GM23338 (cell line): ENCODE measurements at places on chromosomes 12 and 14.

DNA sequence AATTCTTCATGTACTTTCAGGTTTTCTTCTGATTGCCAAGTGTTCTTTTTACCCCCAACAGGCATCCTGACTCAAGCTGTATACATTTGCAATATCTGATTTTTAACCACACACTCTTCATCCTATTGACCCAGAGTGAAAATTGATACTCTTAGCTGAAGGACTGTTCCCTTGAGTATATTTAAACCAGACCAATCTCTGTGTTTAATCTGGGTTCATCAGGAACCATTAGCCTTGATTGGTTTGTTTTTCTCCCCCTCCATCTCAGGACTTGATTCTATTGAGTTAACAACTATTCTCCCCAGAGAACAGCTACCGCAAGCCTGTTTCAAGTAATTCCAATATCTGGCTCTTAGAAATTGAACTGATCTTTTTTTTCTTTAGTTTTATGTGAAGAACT lies 222.3 kb upstream of the NOVA1 start:
- DNase-seq: no peak

GRCh38 chr12:67489007-67489406 lies 159.5 kb upstream of the DYRK2 start:
- no peak for DNase-seq

GRCh38 chr12:109923038-109923437 lies 23.0 kb downstream of the TCHP start:
- DNase-seq: no peak

- DNase-seq: no peak
Measured at GRCh38 chr12:96486751-96487613, 2.4 kb upstream of the CFAP54 start.

- DNase-seq: no peak
Measured at GRCh38 chr14:33315721-33316120, 377.0 kb downstream of the NPAS3 start.

- DNase-seq: no peak
Measured at GRCh38 chr14:93727039-93727740, 61.1 kb downstream of the PRIMA1 start.

GRCh38 chr14:51304941-51305340 lies 64.9 kb downstream of the TMX1 start:
- DNase-seq: no peak
